ENCODE measurements at places on chromosomes 13 and 19.

DNA sequence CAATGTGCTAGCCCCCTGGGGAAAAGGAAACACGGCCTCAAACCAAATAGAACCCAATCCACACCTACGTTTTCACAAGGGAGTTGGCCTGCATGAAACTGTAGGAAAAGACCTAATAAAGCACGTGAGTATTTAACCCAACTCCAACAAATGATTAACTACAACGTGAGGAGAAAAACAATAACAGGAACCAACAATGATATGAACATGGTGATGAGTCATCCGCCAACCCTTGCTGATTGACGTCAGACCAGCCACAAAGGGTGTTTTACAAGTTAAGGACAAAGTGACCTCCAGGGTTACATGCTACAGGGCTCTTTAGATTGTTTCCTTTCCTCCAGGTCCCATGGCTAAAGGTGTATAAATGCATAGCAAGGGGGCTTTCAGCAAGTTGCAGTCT is 460.5 kb downstream of the COG6 start:
- DNase-seq, result no peak

DNA sequence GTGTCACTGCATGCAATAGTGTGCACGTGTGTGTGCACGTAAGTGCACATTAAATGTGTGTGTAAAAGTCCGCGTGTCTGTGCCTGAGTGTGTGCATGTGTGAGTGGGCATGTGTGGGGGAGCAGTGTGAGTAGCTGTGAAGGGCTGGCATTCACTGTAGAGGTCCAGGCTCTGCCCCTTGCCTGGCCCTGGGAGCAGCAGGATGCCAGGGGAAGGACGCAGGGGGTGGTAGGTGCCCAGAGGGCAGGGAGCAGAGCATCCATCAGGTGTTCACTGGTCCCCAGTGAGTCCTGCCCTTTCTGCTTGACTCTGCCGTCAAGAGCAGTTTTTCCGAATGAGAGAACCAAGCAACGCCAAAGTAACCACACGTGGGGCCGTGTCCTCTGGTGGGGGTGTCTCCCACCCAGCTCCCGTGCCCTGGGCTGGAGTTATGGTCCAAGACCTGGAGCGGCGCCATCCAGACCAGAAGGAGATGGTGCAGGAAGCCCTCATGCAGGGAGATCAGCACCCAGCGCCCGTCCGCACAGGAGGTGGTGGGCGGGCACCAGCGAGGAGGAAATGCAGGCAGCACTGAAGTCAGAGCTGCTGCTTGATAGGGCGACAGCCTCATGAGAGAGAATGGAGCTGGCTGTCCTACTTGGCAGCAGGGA is 68.5 kb downstream of the TEX29 start:
- no peak for DNase-seq

DNA sequence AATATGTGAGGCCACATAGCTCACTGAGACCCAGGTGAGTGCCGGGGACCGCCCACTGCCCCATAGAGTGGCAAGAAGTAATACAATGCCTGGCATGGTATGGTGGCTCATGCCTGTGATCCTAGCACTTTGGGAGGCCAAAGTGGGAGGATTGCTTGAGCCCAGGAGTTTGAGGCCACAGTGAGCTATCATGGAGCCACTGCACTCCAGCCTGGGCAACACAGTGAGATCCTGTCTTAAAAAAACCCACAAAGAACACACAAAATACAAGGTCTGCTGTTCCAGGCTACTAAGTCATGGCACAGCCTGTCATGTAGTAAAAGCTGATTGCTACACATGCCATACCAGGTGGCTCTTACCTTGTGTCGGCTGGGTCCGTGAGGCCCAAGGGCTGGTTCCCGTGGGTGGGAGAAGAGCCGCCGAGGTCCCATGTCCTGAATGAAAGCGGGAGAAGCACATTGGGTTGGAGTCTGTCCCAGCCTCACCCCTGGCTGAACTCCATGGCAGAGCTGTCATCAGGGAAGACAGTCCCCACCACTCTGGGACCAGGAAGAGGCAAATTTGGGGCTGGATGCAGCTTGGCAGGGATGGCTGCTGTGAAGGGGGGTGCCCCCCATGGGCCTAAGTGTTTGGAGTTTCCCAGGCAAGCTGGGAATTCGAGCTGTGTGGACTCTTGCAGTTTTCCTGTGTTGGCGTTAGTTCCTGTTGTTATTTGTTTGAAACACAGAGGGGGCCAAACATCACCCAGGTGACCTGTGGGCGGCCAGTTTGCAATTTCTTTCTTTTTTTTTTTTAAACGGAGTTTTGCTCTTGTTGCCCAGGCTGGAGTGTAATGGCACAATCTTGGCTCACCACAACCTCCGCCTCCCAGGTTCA is 3.2 kb upstream of the FDX2 start:
- no peak for DNase-seq

DNA sequence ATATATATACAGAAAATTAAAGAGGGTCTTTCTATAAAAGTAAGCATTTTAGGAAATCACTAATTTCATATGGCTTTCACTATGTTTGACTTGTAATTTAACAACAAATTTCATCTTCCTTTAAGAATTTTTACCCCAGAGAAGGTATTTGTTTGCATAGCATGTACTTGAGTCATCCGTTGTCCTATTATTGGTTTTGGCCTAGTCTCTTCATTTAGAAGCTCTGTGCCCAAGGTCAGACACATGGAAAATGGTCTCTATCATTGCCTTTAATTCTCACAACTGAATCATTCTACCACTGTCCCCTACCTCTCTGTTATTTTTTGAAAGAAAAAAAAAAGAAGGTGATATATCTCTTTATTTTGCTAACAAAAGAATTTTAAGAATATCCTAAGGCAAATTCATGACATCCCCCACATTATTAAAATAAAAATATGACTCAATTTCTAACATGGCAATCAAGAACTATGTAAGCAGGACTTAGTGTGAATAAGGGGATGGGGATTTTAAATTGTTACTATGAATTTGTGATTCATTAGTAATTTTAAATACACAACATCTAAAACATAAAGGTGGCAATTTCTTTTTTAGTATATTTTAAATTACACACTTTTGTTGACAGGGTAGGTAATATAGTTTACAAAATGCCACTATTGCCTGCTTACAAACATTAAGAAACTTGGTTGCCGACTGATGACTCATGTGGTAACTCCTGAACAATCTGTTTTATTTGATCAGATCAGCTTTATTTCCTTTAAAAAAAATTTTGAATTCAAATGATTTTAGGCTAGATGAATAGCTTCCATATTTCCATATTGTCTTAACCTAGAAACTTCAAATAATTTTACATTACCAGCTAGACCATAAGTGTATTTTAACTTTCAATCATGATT is 13.9 kb downstream of the SLITRK5 start:
- no peak for DNase-seq

GRCh38 chr13:76656056-76656455 is 230.1 kb downstream of the KCTD12 start:
- no peak for DNase-seq

GRCh38 chr19:57141699-57142098 is 3.3 kb downstream of the ZIM3 start:
- DNase-seq, result no peak

DNA sequence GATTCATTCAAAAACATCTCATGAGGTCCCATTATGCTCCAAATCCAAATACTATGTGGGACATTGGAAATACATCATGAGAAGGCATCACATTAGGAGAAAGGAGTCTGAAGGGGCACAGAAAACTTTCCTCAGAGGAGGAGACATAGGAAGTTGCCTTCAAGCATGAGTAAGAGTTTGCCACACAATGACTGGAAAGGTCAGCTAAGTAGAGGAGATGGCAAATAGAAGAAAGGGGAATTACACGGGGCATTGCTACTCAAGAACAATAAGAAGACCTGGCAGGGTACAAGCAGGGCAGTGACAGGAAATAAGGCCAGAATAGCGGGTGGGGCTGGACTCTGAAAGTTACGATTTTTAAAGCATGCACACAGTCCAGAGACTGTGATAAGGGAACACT is 231.6 kb downstream of the SPRY2 start:
- no peak for DNase-seq
